NCI-H524 treated with DMSO at 0.1 percent for 48 hours (cell line): ENCODE measurements at places on chromosomes 2 and 18.

DNA sequence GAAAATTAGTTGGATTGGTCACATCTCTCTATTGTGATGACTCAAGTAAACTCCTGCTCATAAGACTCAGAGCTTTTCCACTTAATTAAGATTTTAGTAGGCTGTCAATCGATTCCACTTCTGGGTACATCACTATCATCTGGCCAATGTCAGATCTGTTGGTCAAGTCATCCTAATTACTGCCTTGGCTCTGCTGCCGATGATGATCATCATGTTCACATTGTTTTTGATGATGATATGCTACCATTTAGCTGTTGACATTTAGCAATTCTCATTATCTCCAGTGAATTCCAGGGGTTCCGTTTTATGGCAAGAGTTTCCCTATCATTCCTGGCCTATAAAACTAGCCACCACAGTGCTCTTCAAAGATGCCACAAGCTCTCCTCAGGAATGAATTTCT is 253.4 kb downstream of the IKZF2 start:
- DNase-seq, result no peak

DNA sequence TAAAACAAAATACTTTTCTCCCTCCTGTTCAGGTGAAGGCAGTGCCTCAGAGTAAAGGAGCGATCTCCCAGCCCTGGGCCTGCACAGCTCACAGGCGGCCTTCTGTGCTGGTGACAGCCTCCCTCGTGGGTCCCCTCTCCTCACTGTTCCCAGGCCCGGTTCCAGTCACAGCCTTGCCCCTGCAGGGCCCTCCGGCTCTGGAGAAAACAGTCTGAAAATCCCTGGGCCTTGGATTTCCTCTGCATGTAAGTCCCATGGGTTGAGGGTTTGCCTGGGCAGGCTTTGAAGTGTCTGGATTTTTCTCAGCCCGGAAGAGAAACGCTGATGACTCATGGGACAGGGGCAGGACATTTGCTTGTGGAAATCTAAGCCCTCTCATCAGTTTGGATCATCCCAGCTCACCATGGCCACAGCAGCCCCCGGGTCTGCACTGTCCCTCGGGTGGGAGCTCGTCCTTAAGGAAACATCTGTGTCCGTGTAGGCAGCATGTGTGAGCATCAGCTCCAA is 186.1 kb upstream of the RAB12 start:
- no peak for DNase-seq

GRCh38 chr2:142629193-142629592 is 248.3 kb upstream of the KYNU start:
- DNase-seq, result no peak

GRCh38 chr2:161134547-161135518 is 25.4 kb upstream of the TANK start:
- no peak for DNase-seq

DNA sequence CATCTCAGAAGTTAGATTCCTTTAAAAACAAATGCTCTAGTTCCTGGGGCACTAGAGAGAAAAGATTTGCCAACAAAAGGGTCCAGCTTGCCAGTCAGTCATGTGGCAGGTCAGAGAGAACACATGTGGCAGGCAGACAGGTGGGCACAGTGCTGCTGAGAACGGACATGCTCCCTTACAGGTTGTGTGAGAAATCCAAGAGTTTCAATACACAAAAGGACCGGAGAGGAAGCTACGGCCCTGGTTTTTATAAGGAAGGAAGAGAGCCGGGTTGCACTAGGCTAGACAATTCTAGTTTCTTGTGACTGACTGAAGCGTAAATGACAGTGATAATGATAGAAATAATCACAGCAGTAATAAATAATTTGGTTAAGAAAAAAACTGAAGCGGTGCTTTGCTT is 18.3 kb downstream of the CDC42EP3 start:
- DNase-seq, result no peak

DNA sequence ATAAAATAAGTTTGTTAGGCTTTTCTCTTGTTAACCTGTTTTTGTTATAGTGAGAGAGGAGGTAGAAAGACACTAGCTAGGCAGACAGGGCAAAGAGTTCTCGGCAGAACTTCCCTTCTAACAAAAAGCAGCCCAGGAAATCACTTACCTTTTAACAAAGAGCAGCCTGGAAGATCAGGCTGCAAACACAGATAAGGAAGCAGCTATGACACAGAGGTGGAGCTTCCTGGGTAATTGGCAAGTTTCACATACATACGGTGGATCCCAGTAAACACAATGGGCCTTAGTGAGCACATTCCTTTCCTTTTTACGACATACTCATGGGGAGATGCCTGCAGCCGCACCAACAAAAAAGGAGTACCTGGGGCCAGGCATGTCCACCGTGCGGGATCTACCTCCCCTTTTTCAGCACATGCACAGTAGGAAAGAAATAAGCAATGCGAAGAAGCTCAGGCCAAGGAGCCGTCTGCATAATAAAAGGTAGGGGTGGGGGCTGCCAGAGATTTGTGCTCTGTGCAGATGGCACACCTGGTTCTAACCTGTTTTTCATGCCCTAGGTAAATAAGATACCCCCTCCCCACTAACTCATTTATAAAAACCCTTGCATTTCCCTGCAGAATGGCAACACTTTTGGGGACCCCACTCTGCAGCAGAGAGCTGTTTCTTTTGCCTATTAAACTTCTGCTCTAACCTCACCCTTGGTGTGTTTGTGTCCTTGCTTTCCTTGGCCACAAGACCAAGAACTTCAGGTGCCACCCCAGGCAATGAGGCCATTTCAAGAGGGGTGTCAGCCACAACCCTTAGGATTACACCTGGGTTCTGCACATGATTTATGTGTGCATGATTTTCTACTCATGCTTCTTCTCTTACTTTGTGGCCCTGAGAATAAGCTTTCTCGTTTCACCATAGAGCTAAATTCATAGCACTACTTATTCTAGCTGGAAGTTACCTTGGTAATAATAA is 26.5 kb downstream of the MDH1 start:
- no peak for DNase-seq

DNA sequence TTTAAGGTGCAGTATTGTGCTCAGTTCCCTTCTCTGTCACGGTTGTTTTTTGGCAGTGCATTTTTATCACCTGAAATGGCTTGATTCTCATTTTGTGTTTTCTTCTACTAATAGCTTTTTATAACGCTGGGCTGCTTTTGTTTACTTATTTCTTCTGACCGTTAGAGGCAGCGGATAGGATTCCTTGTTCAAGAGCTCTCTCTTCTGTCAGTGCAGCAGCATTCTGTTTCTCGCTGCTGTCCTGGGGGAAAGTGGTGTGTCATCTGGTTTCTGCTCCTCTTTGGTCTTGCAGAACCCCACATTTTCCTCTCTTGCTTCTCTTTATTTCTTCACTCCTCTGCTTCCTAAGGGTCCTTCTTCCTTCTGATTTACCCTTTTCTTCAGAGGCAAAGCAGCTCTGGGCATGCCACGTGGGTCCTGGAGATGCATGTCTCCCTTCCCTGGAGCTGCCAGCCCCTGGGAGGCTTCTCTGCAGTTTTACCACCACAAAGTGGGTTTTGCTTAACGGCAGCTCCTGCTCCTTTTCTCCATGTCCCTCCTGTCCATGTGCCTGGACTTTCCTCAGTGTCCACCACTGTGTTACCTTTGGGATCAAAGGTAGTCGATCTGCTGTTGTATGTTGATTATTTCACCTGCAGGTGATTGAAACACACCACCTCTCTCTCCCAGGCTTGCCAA is 47.3 kb upstream of the SNTG2 start:
- no peak for DNase-seq

GRCh38 chr2:76599732-76600368 is 889.1 kb upstream of the GCFC2 start:
- DNase-seq, result peak; percentile 64

DNA sequence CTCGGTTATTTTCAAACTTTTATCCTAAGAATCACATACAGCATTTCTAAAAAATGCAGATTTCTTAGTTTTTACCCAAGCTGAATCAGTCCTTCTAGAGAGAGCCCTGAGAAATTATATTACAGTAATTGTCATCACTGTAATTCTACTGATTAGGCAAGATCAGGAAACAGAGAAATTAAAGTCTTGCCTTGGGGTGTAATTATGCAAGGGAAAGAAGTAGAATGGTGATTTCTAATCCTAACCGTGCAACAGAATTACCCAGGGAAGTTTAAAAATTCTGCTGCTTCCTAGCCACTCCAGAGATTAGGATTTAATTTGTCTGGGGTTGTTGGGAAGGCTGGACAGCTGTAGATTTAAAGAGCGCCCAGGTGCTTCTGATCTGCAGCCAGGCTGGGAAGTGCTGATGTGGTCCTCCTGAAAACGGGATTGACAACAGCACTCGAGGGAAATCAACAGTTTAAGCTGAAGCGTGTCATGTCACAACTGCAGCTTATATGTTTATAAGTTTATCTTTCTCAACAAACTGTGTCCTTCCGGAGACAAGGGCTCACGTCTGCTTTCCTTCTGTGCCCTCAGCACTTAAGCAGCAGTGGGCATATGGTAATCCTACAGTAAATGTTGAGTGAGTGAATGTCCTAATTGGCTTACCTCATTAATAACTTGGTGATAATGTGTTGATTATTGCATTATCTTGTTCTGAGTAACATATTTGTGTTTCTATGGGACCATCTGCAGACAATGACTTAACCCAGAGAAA is 671.9 kb upstream of the SOX11 start:
- peak; percentile 99 for DNase-seq

DNA sequence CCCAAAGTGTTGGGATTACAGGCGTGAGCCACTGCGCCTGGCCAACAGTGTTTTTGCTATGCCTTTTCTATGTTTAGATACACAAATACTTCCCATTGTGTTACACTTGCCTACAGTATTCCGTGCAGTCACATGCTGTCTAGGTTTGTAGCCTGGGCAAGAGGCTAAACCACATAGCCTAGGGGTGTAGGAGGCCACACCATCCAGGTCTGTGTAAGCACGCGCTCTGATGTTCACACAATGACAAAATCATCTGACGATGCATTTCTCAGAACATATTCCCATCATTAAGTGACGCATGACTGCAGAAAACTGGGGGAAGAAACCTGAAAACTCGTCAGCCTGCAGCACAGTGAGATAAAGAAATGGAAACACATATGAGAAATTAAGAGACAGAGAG is 46.1 kb upstream of the TWIST2 start:
- DNase-seq, result no peak

DNA sequence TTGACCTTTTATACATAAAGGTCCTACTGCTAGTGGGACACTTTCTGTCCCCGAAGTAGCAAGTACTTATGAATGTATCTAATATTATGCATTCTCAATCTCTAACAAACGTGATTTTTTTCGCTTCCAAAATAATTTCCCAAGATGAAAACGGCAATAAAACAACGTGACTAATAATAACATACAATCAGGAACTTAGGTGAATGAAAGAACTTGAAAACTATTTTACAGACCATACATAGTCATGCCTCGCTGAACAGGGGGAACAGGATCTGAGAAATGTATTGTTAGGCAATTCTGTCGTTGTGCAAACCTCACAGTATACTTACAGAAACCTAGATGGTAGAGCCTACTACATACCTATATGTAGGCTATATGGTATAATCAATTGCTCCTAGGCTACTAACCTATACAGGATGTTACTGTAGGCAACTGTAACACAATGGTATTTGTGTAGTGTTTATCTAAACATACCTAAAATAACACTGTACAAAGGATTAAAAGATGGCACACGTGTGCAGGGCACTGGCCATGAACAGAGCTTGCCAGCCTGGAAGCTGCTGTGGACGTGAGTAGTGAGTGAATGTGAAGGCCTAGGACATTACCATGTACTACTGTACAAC is 2.5 kb downstream of the RTN4 start:
- DNase-seq, result peak; percentile 38

DNA sequence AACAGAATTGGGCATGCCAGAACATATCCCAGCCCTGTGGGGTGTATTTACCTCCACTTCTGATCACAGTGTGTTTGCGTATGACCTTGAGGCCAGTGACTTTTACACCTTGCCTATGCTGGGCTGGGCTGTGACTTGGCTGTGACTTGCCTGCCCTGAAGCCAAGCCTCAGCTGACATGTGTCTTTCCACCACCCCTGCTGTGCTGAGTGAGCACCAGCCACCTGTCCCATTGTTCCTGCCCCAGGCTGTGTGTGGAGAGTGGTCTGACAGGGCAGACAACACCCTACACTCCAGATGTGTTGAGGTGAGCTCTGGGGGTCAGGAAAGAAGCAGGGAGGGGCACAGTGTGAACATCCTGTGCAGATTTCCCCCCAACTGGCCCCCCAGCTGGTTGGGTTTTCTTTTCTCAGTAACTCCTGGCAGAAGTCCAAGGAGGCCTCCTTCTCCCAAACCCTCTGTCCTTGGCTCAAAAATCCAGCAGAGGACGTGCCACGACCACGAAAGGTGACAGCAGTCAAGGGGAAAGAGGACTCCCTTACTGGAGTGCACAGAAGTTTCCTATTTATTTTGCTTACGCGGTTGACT is 5.1 kb upstream of the STEAP3 start:
- DNase-seq, result peak; percentile 67

GRCh38 chr2:80028584-80028983 is 276.0 kb downstream of the LRRTM1 start:
- no peak for DNase-seq

DNA sequence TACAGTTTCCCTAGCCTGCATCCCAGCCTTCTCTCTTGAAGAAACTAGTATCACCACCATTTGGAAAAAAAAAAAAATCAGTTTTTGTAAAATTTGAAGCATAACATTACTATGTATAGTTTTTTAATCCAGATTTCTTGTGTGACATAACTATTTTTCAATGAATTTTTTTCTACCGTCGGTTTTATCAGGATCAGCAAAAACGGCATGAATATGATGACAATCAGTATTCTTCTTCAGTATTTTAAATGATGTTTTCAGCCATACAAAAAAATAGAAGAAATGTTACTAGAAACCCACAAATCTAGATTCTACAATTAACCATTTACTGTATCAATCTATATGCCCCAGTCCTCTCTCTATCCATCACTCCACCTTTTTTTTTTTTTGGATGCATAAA is 103.9 kb downstream of the MGAT5 start:
- no peak for DNase-seq

DNA sequence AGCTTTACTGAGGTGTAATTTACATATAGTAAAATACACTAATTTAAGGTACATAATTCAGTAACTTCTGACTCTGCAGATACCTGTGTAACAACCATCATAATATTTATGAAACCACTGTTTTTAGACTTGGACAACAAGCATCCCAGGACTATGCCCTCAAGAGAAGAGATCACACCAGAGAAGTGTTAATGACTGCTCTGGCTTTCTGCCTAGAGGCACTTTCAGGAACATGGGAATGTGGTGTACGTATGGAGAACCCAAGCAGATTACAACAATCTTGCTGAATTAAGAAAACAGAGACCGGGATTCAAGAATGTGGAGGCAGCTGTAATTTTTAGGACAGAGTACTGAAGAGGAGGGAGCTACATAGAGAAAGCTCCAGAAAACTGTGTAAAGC is 475.2 kb downstream of the LPIN1 start:
- no peak for DNase-seq
